H9 (cell line): ENCODE measurements at places on chromosomes 6 and 20. TPM values are rescaled to one million over a fixed set of nuclear protein-coding genes. Genes with fewer than 3 reads are reported as not detected.

The PAK5 gene
- total RNA-seq = 0.20 and 0.37 TPM in 2 replicates

The PCMTD2 gene
- 52.0 and 52.7 TPM in 2 replicates for total RNA-seq

The TCP11 gene
- not detected in 2 replicates for total RNA-seq

The FOXQ1 gene
- total RNA-seq = 0.15 TPM in 1 of 2 replicates, not detected in the other

DNA sequence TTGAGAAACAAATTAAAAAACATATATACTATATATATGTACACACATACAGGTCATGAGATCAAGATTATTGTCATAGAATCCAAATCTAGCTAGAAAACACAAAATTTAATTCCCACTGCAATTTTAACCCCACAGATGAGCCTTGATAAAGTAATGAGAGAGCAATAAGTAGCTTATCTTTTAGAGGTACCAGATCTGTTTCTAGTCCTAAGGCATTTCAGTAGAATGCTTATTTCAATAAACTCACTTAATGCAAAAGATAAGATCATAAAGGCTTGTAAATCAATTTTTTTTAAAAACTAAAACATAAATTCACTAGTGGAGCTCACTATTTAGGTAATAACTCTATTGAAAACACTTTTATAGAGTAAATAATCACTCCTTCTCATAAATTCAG, 47.2 kb downstream of the PRKN start:
- no peak overlapping the region for H3K27ac ChIP-seq
- H3K27me3 ChIP-seq = no peaks in the 10 kb centered on the region
- no peak for DNase-seq
- no peak overlapping the region for H3K4me3 ChIP-seq
- H3K4me1 ChIP-seq = no peaks in the 10 kb centered on the region

GRCh38 chr6:43934183-43934802, 164.3 kb downstream of the VEGFA start:
- no peaks in the 10 kb centered on the region for H3K4me1 ChIP-seq
- no peaks in the 10 kb centered on the region for H3K36me3 ChIP-seq
- H3K4me3 ChIP-seq = no peak overlapping the region

DNA sequence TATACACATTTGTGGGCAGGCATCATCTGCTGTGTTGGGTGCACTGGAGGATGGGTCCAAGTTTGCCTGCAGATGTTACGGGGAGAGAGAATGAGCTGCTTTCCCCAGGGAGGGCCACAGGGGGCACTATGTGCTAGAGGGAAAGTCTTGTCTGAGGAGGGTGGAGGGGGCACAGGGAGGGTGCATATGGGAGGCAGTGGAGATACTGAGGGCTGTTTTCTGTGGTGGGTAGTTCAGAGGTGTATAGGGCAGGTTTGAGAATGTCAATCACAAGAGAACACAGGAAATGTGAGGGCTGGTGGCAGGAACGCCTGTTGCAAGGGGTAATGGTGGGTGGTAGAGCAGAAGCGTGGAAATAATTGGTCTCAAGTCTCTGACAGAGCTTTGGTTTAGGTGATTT, 7.7 kb upstream of the PTPRA start:
- no peak for DNase-seq
- H3K27ac ChIP-seq = no peak overlapping the region
- H3K4me3 ChIP-seq = no peak overlapping the region
- no peaks in the 10 kb centered on the region for H3K4me1 ChIP-seq
- peaks cover 7% of the 10 kb centered on the region; the same call in 2 of the 3 replicates for H3K36me3 ChIP-seq
- no peaks in the 10 kb centered on the region for H3K27me3 ChIP-seq

- no peak overlapping the region for H3K4me3 ChIP-seq
- no peaks in the 10 kb centered on the region; the same call in 2 of the 3 replicates for H3K36me3 ChIP-seq
- no peak overlapping the region for H3K27ac ChIP-seq
- DNase-seq = no peak
- peaks cover 7% of the 10 kb centered on the region; the same call in 1 of the 2 replicates for H3K4me1 ChIP-seq
Measured at GRCh38 chr20:53794529-53795115, 201.0 kb upstream of the ZNF217 start.

DNA sequence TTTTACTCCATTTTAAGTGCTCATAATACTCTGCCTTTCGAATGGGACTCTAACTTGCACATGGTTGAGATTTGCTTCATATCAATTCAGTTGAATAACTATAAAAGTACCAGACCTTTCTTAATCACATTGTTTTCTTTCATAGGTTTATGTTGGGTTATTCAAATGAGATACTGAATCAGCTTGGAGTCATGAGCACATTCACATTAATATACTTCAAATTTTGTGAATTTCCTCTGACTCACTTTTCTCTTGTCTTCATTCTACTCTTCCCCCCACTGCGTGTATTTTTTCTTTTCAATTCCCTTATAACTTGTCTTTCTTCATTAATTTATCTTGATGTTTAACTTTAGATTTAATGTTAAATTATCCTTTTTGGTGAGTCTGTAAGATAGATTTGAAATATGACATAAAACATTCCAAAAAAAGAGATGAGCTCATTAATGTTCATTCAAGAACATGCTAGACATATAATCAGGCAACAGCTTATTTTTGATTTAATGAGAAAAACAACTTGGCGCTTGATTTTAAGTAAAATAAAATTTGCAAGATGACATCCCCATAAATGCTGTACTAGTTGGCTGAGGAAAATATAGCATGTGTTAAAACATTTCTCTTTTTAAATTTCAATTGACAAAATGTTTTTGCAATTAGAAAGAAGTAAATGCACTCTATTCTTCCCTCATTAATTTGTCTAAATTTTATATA, 736.0 kb downstream of the CD109 start:
- H3K4me1 ChIP-seq = no peaks in the 10 kb centered on the region
- no peaks in the 10 kb centered on the region for H3K36me3 ChIP-seq
- H3K27me3 ChIP-seq = no peaks in the 10 kb centered on the region
- DNase-seq = no peak
- no peak overlapping the region for H3K27ac ChIP-seq
- H3K4me3 ChIP-seq = no peak overlapping the region

DNA sequence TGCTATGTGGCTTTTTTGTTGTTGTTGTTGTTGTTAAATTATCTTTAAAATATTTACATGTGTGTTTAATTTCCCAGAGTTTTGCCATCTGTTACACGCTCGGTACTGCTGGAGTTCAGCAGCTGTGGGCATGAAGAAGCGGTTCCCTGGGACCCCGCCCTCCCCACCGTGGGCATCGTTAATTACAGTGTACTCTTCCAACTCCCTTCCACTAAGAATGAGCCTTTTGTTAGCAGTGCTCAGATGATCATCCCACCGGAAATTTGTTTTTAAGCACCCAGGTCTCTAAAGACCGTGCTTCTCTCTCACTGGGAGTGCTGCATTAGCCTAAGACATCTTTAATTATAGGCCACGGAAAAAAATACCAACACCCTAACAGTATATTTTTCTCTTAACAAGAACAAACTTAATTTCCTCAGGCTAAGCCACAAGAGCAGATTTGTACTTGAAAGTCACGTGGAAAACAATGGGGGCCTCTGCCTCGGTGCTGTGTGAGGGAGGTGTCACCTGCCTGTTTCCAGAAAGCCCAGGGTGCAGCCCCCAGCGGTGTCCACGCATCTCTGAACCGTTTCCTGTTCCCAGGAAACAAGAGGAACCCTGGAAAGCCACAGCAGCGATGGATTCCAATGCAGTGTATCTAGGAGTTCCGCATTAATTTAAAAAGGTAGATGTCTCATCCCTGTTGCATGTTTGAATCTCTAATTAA, 113.3 kb upstream of the FRMD1 start:
- H3K36me3 ChIP-seq = no peaks in the 10 kb centered on the region; the same call in 1 of the 3 replicates
- H3K4me1 ChIP-seq = no peaks in the 10 kb centered on the region
- no peaks in the 10 kb centered on the region for H3K27me3 ChIP-seq
- DNase-seq = peak; percentile 12
- no peak overlapping the region for H3K4me3 ChIP-seq

- no peaks in the 10 kb centered on the region for H3K27me3 ChIP-seq
- no peak overlapping the region for H3K4me3 ChIP-seq
- H3K4me1 ChIP-seq = 0 out of 2 replicates have a peak, but pooled peaks cover 1% of the 10 kb centered on the region
- no peaks in the 10 kb centered on the region for H3K36me3 ChIP-seq
- no peak overlapping the region for H3K27ac ChIP-seq
Measured at GRCh38 chr6:165573671-165574070, 89.4 kb downstream of the PDE10A start.

DNA sequence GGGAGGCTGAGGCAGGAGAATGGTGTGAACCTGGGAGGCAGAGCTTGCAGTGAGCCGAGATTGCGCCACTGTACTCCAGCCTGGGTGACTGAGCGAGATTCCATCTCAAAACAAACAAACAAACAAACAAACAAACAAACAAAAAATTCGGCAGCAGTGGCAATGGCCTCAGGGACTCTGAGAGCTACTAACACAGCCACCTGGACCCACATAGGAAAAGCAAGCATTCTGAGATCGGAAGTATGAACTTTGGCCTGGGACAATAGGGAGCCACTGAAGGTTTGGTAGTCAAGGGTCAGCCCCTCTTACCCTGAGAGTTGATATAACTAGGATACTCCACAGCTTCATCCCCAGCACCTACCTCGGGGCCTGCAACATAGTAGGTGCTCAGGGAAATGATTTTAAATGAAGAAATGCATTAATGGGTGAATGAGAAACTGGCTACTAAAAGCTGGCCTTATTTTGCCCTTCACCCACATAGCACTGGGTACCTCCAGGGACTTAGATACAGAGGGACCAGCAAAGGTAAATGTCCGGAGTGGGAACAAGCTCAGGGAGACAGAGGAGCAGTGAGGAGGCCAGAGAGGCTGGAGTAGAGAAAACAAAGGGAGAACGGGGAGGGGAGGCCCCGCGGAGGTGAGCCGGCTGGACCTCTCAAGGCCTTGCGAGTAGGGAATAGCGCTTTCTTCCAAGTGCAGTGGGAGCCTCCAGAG, 46.6 kb upstream of the PTGIS start:
- H3K4me3 ChIP-seq = no peak overlapping the region
- H3K27ac ChIP-seq = no peak overlapping the region
- H3K27me3 ChIP-seq = no peaks in the 10 kb centered on the region
- H3K36me3 ChIP-seq = no peaks in the 10 kb centered on the region

- H3K4me1 ChIP-seq = peaks cover 5% of the 10 kb centered on the region; the same call in 1 of the 2 replicates
- no peak for DNase-seq
- no peaks in the 10 kb centered on the region for H3K36me3 ChIP-seq
- H3K27me3 ChIP-seq = no peaks in the 10 kb centered on the region
- no peak overlapping the region for H3K27ac ChIP-seq
- no peak overlapping the region for H3K4me3 ChIP-seq
Measured at GRCh38 chr6:157432892-157433265, 51.9 kb downstream of the ZDHHC14 start.
